ENCODE measurements at places on chromosomes 16 and 17.

DNA sequence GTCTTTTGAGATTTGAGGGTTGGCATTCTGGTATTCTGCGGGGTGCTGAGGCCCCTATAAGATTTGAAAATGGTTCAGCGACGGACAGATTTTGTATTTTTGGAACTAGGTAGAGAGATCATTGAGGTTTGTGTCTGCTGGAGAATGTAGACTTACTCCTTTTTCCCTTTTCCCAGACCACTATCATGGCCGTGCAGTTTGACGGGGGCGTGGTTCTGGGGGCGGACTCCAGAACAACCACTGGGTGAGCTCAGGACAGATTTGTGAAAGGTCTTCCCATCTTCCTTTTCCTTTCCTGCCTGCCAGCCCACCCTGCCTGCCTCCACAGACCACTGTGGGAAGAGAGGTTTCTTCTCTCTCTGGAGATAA lies 572 bp downstream of the PSMB6 start:
- no peak for DNase-seq

DNA sequence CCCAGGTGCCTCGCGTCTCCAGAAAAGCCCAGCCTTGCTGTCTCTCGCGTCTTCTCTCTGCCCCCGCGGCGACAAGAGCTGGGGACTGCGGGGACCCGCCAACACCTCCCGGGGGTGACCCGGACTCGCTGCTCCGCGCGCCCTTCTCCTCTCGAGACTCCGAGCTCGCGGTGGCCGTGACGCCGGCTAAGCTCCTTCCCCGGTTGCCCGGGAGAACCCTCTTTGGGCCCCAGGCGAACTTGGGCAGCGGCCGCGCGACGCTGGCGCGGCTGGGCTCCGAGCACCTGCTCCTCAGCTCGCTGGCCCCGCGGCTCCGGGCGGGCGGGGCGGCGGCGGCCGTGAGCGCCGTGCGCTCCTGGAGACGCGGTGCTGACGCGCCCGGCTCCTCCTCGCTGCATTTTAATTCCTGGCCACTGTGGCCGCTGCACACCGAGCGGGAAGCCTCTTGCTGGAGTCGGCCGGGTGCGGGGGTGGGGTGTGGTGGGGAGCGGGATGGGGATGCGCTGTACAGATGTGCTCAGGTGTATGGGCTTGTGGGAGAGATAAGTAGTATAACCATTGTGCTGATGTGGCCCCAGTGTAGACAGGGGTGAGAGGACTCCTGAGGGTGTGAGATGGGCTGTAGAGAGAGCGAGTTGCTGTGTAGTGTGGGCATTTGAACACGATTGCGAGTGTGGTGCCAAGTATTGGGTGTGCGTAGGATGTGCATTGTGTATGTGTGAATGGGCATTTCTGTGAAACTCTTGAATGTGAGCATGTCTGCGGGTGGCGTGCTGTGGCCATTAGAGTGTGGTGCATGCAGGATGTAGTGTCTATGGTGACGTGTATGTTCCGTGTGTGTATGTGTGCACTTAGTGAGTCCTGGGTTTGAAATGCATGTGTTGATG lies at the start of gene ASIC2:
TSS of gene ASIC2 (minus strand) at position 315 of the 887 bp plus-strand sequence.
- DNase-seq, result no peak

- no peak for DNase-seq
These were observed 43.7 kb downstream of the PPL start for GRCh38 chr16:4893103-4893862.

DNA sequence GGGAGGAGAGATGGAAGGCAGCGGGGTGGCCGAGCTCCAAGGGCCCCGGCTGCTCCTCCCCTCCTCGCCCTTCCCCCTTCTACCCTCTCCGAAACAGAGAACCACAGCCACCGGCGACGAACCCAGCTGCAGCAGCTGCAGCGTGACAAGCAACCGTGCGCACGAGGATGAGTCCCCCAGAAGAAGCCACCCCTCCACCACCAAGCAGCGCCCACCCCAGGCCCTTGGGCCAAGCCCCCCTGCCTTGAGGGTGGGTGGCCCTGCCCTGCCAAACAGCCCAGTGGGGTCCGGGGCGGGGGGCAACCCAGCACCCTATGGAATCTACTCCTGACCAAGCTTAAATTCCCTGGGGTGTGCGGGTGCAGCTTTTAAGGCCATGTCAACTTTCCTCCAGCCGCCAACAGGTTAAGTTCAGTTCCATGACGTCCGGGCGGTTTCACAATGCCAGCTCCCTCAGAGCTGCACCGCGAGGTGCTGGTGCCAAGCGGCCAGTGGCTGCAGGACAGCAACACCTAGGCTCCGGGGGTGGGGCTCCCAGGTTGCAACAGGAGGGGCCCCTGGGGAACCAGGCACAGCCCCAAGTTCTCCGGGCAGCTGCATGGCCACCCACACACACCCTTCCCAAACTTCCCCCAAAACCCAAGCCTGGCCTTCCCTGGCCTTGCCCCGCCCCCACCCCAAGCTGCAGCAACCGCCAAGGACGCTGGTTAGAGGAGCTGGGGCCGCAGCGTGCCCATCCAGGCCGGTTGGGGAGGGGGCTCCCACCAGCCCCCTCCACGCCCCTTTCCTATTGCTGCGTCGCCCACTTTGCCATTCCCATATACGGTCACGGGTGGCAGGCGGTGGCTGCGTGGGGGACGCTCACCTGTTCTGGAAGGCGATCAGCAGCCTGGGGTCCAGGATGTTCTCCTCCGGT lies 2.0 kb downstream of the CBX4 start:
- no peak for DNase-seq

- no peak for DNase-seq
These were observed 14.7 kb downstream of the KNOP1 start for GRCh38 chr16:19703172-19703889.

DNA sequence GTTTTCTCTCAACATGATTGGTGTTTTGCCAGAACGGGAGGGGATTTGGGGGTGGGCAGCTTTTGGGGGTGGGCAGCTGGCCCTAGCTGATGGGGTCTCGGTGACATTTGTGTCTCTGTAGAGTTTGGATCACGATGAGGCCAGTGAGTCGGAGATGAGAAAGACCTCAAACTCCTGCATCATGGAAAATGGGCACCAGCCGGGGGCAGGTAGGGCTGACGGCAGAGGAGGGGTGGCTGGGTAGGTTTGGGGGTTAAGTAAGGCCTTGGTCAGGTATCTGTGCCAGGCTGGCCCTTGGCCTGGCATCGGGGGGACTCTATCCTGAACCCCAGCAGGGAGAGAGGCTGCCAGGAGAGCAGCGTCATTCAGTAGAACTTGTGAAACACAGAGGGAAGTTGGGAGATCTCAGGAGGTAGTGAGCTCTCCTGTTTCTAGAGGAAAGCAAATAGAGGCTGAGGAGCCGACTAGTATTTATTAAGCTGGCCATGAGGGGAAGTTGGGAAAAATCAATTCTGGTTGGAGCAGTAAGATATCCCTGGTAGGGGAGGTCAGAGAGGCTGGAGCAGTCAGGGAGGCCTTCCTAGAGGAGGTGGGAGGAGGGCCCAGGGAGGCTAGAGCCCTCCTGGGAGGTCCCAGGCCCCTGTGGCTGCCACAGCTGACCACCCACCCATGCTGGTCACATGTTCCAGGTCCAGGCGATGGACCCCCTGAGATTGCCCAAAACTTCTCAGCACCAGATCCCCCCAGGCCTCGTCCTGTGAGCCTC lies 8.1 kb downstream of the SMTNL2 start:
- DNase-seq, result no peak

DNA sequence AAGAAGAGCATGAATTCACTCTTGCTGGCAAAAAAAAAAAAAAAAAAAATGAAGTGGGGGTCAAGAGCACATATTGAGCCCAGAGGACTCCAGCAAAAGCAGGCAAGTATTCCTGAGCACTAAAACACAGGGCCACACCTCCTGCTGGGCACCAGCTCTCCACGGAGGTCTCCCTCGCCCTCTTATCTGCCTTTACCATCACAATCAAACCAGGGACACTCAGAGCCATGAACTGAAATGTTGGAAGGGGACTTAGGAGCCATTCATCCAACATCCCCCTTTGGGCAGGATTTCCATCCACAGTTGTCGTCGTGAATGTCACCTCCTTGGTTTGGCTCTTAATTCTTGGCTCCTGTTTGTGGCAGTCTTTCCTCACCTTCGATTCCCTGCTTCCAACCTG lies 89.8 kb upstream of the GNAO1 start:
- no peak for DNase-seq

DNA sequence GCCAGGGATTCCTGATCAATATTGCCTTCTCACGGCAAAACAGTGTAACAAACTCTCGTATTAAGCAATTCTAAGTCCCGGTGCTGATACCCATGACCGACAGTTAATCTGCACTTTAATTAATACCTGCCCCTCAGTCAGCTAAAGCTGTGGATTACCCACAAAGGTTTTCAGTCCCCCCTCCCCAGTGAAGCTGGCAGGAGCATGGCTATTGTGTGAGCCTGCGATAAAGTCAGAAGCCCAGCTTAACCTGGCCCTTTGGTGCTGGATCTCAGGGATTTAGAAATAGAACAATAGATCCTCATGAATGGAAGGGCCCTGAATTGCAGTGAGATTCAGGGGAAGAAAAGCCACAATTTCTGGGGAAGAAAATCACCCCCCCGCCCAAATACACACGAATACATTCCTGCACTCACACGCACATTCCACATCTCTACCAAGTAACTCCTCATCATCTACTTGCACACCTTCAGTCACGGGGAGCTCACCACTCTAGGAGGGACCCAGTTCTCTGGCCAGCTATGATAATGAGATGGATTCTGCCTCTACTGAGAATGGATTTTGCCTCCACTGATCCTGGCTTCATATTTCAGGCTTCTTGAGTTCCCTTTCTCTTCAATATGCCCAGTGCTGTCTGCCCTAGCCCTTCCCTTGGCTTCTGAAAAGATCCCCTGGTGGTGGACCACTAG lies 102.6 kb downstream of the WSCD1 start:
- DNase-seq, result no peak

DNA sequence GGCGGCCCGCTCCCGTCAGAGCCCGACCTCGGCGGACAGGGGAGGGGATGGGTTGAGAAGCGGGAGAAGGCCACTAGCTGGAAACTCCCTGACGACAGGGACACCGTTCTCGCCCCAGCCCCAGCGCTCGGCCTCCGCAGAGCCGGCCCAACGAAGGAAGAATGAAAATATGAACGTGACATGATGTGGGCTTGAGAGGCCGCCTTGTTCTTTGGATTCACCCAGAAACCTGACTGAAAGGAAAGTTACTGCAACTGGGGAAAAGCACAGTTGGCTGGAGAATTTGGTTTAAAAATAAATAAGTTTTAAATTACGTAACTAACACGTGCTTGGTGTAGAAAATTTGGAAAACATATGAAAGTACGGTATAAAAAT lies 21.1 kb downstream of the NPTX1 start:
- DNase-seq, result no peak

DNA sequence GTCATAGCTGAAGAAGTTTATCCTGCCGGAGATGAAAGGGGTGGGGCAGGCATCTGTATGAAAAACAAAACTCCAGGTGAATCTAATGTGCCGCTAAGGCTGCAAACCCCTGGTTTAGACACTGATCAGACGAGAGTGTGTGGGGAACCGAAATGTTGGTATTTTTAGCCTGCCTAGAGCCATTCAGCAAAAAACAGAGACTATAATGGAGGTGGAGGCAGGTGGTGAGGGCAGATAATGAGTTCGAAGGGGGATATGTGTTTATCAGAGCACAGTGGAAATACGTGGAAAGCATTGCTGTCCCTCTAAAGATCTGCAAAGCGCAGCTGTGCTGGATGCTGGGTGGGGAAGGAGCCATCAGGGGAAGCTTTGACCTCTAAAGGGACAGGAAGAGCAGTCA lies 127.5 kb upstream of the WSCD1 start:
- DNase-seq, result no peak

- DNase-seq, result no peak
These were observed 50.0 kb upstream of the MRPS23 start for GRCh38 chr17:57899822-57900221.

GRCh38 chr17:43745541-43745940 lies 13.1 kb downstream of the SOST start:
- DNase-seq, result no peak

- DNase-seq, result no peak
These were observed 20.8 kb downstream of the C17orf67 start for GRCh38 chr17:56812901-56813388.

- no peak for DNase-seq
These were observed 4.1 kb upstream of the NHERF1 start for GRCh38 chr17:74744349-74744713.

DNA sequence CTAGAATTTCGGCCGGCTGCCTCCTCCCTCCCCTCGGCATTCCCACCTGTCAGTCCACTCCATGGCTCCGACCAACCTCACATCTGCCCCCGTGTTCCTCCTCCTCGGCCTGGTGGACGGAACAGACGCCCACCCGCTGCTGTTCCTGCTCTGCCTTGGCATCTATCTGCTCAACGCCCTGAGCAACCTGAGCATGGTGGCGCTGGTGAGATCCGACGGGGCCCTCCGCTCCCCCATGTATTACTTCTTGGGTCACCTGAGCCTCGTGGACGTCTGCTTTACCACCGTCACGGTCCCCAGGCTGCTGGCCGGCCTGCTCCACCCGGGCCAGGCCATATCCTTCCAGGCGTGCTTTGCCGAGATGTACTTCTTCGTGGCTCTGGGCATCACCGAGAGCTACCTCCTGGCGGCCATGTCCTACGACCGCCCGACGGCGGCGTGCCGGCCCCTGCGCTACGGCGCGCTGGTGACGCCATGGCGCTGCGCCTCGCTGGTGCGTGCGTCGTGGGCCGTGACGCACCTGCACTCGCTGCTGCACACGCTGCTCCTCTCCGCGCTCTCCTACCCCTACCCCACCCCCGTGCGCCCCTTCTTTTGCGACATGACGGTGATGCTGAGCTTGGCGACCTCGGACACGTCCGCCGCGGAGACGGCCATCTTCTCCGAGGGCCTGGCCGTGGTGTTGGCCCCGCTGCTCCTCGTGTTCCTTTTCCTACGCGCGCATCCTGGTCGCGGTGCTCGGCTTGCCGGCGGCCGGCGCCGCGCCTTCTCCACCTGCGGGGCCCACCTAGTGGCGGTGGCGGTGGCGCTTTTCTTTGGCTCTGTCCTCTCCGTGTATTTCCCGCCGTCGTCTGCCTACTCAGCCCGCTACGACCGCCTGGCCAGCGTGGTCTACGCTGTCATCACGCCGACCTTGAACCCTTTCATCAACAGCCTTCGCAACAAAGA lies at the start of gene OR3A2:
TSS of gene OR3A2 (minus strand) at position 440 of the 948 bp plus-strand sequence.
- DNase-seq, result no peak

DNA sequence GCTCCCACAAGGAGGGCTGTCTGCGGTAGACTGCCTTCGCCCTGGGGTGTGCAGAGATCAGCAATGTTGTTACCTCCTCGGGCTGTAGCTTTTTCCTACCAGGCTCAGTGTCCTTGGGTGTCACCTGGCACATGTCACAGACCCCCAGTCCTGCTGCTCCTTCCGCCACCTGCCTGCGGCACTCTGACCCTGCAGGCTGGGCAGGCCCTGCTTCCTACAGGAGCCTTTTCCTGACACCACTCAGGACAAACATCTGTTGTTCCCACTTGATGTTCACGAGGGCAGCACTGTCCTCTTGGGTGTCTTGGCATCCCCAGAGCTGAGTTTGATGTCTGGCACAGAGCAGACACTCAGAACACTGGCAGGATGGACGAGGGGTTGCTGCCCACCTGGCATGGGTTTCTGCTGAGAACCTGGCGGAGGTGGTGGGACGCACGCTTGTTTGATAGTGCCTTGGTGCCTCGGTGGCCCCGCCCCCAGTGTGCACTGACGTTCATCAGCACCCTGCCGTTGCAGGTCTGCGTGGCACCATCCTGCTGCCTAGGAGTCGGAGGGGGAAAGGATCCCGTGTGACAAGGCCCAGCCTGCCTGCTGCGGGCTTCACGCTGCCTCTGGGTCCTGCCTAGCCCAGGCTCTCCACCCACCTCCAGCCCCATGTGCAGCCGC lies 26.7 kb upstream of the NUDT16L1 start:
- no peak for DNase-seq
